ENCODE measurements at places on chromosomes 2 and 18.

DNA sequence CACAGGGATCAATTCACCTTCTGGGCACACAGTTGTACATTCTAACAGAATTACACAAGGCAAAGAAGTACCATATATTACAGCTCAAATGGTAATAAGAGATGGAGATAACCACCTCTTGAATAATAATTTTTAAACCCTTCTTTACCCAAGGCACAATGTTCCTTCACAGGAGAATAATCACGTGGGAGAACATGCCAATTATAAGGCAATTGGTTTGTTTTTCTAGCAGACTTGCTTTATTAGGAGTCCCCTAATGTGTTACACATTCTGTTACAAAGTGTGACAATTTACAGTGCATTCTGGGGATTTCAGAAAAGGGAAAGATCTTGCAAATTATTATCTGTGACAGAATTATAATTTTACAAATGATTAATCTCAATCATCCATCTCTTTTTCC is 380.3 kb downstream of the RND3 start:
- no peak for DNase-seq

DNA sequence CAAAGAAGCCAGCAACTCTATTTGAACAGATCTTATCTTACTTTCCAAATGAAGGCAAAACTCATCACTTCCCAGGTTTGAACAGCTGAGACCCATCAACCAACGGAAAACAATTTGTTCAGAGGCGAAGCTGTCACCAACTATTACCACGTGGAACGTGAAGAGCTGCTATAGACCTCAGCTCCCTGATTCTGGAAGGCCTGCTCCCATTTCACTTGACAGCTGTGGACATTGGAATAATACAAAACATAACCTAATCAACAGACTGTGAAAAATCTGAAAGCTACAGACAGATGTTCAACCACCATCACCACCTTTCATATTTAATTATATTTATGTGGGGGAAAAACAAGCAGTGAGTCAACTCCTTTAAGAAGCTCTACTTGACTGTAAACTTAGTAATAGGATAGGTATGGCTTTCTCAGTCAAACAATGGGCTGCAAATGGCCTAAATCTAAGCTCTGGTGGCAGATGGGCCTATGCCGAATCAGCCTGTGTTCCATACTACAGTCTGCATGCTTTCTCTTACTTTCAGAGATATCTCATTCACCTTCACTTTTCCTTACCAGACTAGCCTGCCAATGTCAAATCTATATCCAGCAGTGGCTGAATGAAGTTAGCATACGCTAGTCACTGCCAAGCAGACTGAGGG is 896.4 kb downstream of the TDRD15 start:
- DNase-seq: no peak

GRCh38 chr18:919078-919477 is 14.4 kb downstream of the ADCYAP1 start:
- DNase-seq: no peak

DNA sequence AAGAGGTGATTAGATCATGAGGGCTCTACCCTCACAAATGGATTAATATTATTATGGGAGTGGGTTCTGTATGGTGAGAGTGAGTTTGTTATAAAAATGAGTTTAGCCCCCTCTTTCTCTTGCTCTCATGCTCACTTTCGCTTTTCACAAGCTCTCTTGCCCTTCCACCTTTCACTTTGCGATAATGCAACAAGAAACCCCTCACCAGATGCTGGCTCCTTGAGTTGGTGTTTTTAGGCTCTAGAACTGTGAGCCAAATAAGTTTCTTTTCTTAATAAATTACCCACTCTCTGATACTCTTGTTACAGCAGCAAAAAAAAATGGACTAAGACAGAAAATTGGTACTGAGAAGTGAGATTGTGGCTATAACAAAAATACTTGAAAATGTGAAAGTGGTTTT is 106.5 kb downstream of the EHBP1 start:
- no peak for DNase-seq

GRCh38 chr2:235382601-235383000 is 111.2 kb upstream of the AGAP1 start:
- DNase-seq: no peak

All from NCI-H187 (cell line).